DMS153 (cell line): ENCODE measurements at places on chromosomes 3 and 15.

- DNase-seq = no peak
Measured at GRCh38 chr15:74635228-74635627, 19.6 kb downstream of the CLK3 start.

DNA sequence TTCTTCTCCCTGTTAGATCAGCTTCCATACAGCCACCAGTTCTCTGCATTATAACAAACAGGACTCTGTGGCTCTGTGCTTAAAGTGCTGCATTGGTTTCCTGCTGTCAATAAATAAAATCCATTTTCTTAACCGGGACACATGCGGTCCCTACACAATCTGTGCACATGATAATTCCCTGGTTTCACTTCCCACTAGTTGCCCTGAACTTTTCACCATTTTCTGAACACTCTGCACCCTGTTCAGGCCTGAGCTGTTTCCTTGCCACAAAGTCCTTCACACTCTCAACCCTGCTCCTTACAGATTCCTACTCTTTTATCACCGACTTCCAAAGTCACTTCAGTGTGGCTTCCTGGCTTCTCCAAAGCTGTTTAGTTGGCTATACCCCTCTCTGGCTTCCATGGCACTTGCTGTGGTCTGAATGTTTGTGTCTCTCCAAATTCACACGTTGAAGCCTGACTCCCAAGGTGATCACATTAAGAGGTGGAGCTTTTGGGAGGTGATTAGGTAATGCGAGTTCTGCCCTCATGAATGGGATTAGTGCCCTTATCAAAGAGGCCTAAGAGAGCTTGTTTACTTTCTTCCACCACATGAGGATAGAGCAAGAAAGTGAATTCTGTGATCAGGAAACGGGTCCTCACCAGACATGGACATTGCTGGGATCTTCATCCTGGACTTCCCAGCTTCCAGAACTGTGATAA lies 233.4 kb downstream of the CHST2 start:
- no peak for DNase-seq

DNA sequence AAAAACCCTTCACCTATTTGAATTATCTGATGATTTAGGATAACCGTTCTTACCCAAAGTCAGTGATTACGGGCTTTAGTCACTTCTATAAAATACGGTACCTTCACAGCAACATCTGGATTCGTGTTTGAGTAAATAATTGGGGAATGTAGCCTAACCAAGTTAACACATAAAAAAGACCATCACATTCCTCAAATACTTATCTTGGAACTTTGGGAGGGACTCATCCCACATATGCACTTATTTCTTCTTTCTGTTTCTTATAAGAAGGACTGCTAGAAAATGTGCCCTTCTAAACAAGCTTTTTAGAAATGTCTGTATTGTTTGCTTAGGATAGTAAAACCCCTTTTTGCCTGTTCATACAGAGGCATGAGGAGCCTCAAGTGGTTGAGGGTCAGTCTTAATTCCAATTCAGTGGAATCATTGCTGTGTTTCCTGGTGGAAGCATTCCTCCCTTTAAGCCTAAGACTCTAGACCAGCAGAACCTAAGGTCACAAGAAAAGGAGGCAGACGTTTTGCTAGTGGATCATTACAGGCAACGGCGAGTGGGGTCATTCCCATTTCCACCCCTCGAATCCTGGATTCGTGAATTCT lies 67.5 kb downstream of the TMEM44 start:
- DNase-seq = no peak

DNA sequence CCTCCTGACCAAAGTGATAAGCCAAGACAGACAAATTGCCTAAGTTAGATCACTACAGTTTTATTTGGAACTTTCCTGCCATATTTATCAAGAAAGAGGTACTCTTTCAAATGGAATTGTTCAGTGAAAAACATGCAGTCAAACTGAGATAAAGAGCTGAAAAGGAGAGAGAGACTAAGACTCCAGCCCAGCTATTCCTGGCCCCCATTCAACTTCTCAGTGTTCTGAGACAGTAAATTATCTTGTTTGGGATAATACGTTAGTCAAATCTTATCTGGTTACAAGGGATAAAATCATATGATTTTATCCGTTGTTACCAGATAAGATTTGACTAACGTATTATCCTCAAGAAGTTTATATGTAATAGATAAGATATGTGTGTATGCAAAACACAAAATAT lies 67.6 kb upstream of the CMC1 start:
- no peak for DNase-seq

GRCh38 chr3:69144631-69145245 lies 22.3 kb upstream of the LMOD3 start:
- DNase-seq = no peak
